Right ventricle myocardium superior (tissue), 1 donor: ENCODE measurements at places on chromosomes 5 and 9.

DNA sequence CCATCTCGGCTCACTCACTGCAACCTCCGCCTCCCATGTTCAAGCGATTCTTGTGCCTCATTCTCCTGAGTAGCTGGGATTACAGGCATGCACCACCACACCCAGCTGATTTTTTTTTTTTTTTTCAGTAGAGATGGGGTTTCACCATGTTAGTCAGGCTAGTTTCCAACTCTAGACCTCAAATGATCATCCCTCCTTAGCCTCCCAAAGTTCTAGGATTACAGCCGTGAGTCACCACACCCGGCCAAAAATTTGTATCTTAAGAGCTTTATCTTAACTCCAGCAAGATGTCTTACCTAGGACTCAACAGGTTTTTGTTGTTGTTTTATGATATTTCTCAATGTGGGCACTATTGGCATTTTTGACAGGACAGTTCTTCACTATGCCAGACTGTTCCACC, 27.9 kb downstream of the LYRM7 start:
- DNase-seq, result no peak

DNA sequence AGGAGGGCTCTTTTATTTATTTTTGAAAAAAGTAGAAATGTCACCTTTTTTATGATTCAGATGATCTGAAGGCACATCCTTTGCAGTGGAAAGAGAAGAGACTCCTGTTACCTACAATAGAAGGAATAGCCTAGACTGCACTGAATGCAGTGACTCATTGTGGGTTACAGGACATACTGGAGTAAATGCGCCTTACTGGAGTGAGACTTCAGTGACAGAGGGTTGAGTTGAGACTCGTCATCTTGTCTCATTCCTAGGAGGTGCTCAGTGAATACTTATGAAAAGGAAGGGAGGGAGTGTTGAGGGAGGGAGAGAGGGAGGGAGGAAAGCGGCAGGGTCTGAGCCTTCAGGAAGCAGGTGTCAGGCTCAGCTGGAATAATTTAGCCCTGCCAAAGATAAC, 25.2 kb downstream of the ANKRA2 start:
- DNase-seq, result no peak

DNA sequence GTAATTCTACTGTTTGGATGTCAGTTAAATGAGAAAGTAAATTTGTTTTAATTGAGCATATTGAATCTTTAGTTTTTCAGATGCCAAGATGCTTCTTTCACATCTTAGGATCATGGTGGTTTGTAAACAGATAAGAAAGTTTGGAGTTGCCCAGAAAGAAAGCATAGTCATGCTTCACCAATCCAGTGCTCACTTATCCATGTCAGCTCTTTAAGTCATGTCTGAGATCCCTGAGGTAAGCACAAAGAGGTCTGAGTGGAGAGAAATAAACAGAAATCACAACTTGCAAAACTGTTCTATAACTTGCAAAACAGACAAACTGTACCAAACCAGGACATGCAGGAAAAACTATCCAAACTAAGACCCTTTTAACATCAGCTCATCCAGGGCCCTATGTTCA, 87.7 kb downstream of the OSTF1 start:
- DNase-seq, result no peak

GRCh38 chr9:111349766-111350165, 19.7 kb upstream of the OR2K2 start:
- no peak for DNase-seq

- DNase-seq, result no peak
These were observed 943.1 kb upstream of the WWC1 start for GRCh38 chr5:167348251-167348926.

DNA sequence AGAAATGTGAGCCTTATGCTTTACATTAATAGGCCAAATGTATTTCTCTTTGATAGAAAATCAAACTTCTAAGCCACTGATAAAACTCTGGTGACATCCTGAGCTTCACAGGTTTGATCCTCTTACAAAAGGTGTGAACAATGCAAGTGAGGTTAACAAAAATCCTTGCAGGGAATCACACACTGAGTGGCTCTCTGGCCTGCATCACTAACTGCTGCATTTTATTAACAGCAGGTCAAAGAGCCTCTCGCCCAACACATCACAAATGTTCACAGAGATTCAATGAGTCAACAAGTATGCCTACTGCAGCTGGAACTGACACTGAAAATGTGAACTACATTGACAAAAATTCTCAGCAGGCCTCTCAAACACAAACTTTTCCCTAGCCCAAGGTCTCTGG, 122.3 kb downstream of the SEMA5A start:
- no peak for DNase-seq

GRCh38 chr5:124721229-124721735, 25.2 kb downstream of the ZNF608 start:
- DNase-seq, result no peak

DNA sequence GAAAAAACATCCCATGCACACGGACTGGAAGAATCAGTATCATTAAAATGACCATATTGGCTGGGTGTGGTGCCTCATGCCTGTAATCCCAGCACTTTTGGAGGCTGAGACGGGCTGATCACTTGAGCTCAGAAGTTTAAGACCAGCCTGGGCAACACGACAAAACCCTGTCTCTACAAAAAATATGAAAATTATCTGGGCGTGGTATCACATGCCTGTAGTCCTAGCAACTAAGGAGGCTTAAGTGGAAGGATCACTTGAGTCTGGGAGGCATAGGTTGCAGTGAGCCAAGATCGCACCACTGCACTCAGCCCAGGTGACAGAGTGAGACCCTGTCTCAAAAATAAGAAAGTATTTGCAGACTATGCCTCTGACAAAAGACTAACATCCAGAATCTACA, 68.4 kb downstream of the TTC39B start:
- no peak for DNase-seq

DNA sequence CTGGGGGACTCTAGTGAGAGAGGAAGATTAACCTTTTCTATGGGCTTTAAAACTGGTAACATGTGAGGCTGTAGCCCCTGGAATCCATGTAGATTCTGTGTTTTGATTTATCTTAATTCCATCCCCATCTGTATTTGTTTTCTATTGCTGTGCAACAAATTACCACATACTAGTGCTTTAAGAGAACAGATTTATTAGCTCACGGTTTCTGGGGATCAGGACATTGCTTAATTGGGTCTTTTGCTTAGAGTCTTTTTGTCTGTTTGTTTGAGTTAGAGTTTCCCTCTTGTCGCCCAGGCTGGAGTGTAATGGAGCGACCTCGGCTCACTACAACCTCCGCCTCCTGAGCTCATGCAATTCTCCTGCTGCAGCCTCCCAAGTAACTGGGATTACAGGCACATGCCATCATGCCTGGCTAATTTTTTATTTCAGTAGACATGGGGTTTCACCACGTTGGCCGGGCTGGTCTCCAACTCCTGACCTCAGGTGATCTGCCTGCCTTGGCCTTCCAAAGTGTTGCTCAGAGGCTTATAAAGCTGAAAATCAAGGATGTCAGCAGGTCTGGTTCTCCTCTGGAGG, 29.9 kb upstream of the GNA14 start:
- no peak for DNase-seq

- no peak for DNase-seq
These were observed 125.4 kb downstream of the C5orf15 start for GRCh38 chr5:133842846-133843611.
